ENCODE measurements at places on chromosomes 16 and 17. TPM values are rescaled to one million over a fixed set of nuclear protein-coding genes. Genes with fewer than 3 reads are reported as not detected.

DNA sequence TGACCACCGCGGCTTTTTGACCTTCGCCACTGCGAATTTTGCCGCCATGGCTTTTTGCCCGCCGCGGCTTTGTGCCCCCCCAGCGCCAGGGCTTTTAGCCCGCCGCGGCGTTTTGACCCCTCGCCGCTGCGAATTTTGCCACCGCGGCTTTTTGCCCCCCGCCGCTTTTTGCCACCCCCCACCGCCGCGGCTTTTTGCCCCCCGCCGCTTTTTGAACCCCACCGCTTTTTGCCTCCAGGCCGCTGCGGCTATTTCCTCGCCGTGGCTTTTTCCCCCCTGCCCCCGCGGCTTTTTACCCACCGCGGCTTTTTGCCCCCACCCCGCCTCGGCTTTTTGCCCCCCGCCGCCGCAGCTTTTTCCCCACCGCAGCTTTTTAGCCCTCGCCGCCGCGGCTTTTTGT, 134.8 kb upstream of the TP53TG3C start:
- no peak for DNase-seq

DNA sequence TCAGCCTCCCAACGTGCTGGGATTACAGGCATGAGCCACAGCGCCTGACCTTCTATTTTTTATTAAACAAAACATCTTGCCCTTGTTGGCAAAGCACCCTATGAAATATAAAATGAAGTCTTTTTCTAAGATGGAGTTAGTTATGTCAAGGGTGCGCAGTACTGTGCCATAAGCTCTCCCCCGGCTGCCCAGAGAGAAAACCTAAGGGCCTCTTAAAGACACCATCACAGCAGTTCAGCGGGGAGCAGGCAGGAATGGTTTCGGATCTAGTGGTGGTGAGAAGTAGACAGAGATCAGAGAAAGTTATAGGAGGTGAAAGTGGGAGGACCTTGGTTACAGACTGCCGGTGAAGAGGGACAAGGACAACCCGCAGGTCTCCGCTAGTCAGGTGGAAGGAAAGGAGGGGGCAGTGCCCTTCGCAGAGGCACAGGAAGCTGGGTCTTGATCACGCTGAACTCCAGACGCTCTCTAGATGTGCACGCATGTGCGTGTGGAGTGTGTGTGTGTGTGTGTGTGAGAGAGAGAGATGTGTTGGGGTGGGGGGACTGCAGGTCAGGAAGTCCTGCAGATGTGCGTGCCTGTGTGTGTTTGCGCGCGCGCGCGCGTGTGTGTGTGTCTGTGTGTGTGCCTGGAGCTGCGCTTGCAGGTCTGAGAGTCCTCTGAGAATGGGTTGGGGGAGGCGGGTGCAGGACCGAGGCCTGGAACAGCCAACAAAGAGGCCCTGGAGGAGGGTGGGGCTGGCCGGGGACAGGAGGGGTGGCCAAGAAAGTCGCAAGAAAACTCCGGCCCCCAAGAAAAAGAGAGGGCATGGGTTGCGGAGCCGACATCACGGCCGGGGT, 748 bp upstream of the CMTM3 start:
- DNase-seq: peak; percentile 82

- no peak for DNase-seq
These were observed 198.5 kb downstream of the NTN1 start for GRCh38 chr17:9219631-9220397.

- DNase-seq: no peak
These were observed 442.7 kb upstream of the CDH8 start for GRCh38 chr16:62478903-62479458.

BIRC5 gene
- total RNA-seq: 2.0 TPM

DNA sequence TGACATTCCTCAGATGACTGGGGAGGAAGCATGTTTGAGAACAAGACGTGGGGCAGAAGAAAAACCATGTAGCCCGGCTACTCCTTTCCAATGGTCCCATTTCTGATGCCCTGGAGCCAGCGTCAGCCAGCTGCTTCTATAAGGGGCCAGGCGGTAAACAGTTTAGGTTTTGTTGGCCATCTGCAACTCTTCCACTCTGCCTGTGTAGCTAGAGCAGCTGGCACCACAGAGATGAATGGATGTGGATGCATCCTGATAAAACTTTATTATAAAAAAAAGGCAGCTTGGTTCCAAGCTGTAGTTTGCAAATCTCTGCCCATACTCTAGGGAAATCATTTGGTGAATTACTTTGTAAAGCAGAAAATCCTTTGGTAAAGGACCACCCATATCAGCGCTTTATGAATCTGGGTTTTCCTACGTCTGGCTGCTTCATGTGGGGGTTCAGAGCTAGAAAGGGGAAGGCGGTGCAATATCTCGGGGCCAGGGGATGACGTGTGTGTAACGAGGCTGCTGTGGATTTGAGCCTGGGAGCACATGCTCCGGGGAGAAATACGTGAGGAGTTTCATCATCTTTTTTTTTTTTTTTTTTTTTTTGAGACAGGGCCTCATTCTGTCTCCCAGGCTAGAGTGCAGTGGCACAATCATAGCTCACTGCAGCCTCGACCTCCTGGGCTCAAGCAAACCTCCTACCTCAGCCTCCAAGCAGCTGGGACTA, 3.4 kb upstream of the SRL start:
- DNase-seq: no peak

DNA sequence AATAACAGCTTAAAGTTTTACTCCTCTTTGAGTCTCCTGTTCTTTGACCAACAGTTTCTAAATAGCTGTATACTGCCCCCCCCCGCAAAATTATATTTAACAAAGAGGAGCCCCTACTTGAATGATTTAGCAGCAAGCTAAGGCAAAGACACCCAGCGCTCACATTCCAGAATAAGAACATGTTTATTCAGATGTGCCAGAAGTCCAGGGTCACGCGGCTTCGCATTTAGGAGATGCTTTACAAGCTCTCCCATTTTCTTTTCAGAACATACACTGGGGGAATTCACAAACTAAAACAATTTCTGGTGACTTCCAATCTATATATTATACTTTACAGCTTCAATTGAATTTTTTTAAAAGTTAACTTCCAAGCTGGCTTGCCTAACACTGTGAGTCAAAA, 5.3 kb downstream of the PLD6 start:
- no peak for DNase-seq

DNA sequence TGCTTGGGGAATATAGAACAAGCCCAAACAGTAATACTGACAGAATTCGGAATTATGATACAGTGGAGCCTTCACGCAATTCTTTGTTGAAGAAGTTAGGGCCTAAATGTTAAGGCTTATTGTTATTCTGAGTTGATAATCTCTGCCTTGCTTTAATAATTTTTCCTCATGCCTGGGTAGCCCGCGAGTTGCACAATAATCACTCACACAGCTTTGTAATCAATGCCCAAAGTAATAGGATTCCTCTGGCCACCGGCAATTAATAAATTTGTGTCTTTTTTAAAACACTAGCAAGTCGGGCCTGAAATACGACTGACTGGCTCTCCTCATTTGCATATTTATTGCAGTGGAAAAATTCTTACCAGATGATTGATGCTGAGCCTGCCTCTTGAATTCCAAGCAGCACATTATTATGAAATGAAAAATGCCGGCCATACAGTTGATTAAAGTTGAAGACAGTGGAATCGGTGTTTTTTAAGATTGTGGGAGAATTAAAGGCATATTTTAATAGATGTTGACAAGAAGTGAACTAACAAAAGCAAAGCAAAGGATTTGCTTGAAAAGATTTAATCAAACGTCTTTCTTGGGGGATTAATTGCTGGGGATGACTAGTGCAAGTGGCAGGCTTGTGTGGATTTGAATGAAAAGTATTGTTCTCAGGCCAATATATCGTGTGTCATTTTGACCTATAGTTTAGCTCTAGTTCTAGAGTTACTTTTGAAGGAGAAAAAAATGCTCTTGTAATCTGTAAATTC, 30.2 kb downstream of the AATF start:
- no peak for DNase-seq

Data from ureter (tissue), 1 donor.